ENCODE measurements at places on chromosomes 3 and 15. TPM values are rescaled to one million over a fixed set of nuclear protein-coding genes. Genes with fewer than 3 reads are reported as not detected.

Gene IREB2
- 25.6 TPM for total RNA-seq

Gene FANCD2OS
- not detected for total RNA-seq

Gene HRG
- not detected for total RNA-seq

Gene EPB42
- total RNA-seq = not detected

Gene CPLX3
- total RNA-seq = not detected

Gene SQOR
- 139 TPM for total RNA-seq

Gene MLF1
- total RNA-seq = 8.9 TPM

Gene STXBP5L
- total RNA-seq = not detected

Gene PLOD2
- 169 TPM for total RNA-seq

Gene PLD1
- 40.7 TPM for total RNA-seq

Gene SNX4
- total RNA-seq = 32.5 TPM

Gene BCL2A1
- not detected for total RNA-seq

Gene STRIT1
- not detected for total RNA-seq

Gene SAMMSON
- total RNA-seq = not detected

Gene SPRED1
- total RNA-seq = 106 TPM

Gene C3orf33
- total RNA-seq = 2.4 TPM

Data from hair follicle dermal papilla cell (primary cell).